ENCODE measurements at places on chromosomes 16 and 17. TPM values are rescaled to one million over a fixed set of nuclear protein-coding genes. Genes with fewer than 3 reads are reported as not detected.
A peak's percentile ranks its signal among the peaks of the same experiment; 100 is the strongest.

The POLR3E gene
- total RNA-seq = 111 TPM

- no peak overlapping the region for H3K4me3 ChIP-seq
- H3K27me3 ChIP-seq = peaks cover 15% of the 10 kb centered on the region
- no peaks in the 10 kb centered on the region for H3K36me3 ChIP-seq
- H3K27ac ChIP-seq = no peak overlapping the region
- DNase-seq = no peak
- peaks cover 8% of the 10 kb centered on the region for H3K4me1 ChIP-seq
Observed at GRCh38 chr17:850086-850850, 68.1 kb downstream of the MRM3 start.

DNA sequence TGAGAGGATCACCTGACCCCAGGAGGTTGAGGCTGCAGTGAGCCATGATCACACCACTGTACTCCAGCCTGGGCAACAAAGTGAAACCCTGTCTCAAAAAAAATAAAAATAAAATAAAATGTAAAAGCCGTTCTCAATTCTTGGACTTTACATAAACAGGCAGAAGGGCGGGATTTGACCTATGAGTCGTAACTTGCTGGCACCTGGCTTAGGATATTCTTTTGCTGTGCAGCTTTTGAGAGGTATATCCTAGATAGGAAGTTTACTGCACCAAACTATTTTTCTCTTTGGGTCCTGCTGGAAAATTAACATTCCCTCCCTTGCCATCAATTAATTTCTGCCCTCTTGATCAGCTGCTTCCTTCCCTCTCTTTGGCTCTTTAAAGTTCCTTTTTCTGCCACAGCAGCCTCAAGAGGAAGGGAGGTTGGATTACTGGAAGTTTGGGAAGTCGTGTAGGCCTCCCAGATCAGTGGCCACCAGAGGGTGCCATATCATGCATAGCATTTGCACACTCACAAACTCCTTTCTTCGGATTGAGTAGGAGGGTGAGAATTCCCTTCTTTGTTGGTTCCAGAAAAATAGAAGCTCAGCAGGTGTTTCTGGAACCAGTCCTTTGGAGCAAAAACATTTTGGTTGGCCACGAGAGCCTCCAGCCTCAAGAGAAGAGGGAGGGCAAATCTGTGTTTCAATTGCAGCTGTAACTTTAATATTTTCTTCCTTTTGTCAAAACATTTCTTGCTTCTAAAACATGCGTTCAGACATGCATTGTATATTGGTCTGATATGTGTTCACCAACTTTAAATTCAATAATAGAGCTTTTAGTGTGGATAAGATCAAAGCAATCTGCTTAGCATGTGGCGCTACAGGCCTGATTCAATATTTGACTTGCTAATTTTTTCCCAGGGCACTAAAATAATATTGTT is 147.3 kb downstream of the CCDC182 start:
- no peak for DNase-seq
- no peak overlapping the region for H3K4me3 ChIP-seq
- peak overlapping the region; percentile 18 for H3K27ac ChIP-seq
- H3K36me3 ChIP-seq = peaks cover 42% of the 10 kb centered on the region
- H3K27me3 ChIP-seq = no peaks in the 10 kb centered on the region
- peaks cover 53% of the 10 kb centered on the region for H3K4me1 ChIP-seq

DNA sequence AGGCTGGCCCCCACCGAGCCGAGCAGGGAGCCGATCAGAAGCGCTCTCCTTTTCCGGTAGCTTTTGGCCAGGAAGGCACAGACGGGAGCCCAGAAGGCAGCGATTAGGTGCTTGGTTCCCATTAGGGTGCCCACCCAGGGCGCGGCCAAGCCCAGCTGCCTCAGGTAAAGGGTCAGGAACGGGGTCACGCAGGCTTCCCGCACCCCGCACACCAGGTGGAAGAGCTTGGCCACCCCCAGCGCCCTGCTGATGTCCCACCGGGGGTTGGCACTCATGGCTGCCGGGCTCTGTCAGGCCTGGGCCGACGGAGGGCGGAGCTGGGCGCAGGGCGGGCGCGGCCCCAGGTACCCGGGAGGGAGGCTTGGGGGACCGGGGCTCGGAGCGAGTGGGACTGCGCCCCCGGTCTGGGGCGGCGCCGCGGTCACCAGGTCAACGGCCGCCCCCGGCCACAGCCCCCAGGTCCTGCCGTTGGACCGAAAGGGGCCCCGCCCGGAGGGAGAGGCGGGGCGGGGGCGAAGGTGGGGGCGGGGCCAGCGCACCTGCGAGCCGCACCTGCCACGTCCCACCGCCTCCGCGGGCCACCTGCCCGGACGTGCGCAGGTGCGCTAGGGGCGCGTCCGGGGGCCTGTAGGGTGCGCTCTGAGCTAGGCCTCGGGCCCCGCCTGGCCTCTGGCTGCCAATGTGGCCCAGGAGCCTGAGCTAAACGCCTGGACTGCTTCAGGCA is at the start of gene MFSD6L:
Gene MFSD6L (minus strand): TSS at position 520 of the 724 bp plus-strand sequence. CDS start 245 bp downstream, at position 275.
- DNase-seq = no peak
- peaks cover 6% of the 10 kb centered on the region for H3K27me3 ChIP-seq
- H3K4me3 ChIP-seq = no peak within 1 kb of the TSS
- peaks cover 2% of the 10 kb centered on the region for H3K36me3 ChIP-seq
- H3K4me1 ChIP-seq = no peaks in the 10 kb centered on the region
- no peak within 1 kb of the TSS for H3K27ac ChIP-seq

The OTOA gene
- total RNA-seq = 0.10 TPM

DNA sequence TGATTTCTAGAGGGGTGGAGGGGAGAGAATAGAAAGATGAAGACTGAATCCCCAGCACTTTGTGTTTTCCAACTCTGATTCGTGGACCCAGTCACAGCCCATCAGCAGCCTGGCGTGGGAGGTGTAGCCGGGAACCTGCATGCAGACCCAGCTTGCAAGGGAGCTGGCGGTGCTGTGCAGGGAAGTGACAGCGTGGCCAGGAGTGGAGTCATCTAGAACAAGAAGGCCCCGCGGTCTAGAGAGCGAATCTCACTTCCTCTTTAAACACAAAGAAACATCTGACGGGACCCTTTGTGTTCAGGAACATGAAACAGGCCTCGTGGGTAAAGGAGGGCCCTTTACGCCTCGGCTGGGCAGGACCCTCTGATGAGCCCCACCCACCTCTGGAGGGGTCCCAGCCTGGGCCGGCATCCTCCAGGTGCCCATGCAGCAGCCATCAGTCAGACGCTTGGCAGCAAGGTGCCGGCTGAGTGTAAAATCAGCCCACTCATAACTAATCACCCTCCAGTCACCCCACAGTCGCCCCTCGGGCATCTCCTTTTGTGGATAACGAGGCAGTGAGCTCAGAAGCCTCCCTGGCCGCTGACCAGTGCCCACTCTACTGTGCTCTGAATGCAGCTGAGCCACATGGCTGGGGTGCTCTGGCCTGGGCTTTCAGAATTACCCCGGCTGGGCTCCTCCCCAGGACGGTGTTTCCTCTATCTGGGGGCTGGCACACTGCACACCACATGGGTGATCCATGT is 4.4 kb downstream of the SNAI3 start:
- peaks cover 33% of the 10 kb centered on the region for H3K4me1 ChIP-seq
- peak; percentile 44 for DNase-seq
- peaks cover 5% of the 10 kb centered on the region for H3K36me3 ChIP-seq

- no peak for DNase-seq
- no peak overlapping the region for H3K27ac ChIP-seq
- no peak overlapping the region for H3K4me3 ChIP-seq
- H3K36me3 ChIP-seq = no peaks in the 10 kb centered on the region
Observed at GRCh38 chr17:33435721-33436301, 142.7 kb upstream of the ASIC2 start.

DNA sequence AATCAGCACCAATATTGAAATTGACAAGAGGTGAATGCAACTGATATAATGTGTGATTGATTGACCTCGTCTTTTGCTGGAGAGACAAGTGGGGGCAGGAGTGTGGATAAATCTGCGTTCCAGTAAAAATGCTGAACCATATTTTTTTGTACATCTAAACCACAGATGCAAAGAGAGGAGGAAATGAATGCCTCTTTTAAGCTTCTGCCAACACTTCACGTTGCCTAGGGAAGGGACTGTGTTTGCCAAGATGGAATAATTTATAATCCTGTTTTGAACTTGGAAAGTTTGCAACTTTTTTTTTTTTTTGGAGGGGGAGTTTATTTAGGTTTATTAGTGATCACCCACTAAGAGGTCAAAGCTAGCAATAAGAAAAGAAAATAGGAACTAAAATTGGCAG is 288.2 kb upstream of the EEF2KMT start:
- no peaks in the 10 kb centered on the region for H3K4me1 ChIP-seq
- H3K27me3 ChIP-seq = no peaks in the 10 kb centered on the region
- no peaks in the 10 kb centered on the region for H3K36me3 ChIP-seq
- H3K27ac ChIP-seq = no peak overlapping the region

The CCT6B gene
- total RNA-seq = 0.96 TPM

DNA sequence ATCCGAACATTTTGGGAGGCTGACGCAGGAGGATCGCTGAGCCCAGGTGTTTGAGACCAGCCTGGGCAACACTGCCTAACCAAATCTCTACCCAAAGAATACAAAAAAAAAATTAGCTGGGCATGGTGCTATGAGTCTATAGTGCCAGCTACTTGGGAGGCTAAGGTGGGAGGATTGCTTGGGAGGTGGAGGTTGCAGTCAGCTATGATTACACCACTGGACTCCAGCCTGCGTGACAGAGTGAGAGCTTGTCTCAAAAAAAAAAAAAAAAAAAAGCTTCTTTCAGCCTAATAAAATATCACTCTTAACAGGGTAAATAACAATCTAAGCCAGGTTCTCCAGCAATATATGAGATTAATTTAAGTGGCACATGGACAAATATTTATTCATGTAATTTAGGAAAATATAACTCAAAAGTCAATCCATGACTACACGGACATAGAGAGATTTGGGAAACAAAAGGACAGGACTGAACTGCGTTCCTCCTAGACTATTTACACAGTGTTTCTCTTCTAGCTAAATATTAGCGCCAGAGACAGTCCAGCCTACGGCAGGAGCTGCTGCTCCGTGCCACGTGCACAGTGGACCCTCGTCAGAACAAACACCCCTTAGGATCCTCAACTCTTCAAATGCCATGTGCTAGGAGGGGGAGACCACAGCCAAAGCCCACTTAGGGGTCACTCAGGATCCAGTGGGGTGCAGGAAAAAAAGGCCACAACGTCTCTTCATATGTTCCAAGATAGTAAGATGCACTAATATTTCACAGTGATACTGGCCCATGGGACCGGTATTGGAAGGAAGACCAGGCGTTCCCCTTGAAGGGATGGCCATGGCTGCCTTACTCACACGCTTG is 8.7 kb downstream of the USP36 start:
- no peak for DNase-seq
- H3K27me3 ChIP-seq = no peaks in the 10 kb centered on the region
- no peak overlapping the region for H3K4me3 ChIP-seq
- no peak overlapping the region for H3K27ac ChIP-seq

DNA sequence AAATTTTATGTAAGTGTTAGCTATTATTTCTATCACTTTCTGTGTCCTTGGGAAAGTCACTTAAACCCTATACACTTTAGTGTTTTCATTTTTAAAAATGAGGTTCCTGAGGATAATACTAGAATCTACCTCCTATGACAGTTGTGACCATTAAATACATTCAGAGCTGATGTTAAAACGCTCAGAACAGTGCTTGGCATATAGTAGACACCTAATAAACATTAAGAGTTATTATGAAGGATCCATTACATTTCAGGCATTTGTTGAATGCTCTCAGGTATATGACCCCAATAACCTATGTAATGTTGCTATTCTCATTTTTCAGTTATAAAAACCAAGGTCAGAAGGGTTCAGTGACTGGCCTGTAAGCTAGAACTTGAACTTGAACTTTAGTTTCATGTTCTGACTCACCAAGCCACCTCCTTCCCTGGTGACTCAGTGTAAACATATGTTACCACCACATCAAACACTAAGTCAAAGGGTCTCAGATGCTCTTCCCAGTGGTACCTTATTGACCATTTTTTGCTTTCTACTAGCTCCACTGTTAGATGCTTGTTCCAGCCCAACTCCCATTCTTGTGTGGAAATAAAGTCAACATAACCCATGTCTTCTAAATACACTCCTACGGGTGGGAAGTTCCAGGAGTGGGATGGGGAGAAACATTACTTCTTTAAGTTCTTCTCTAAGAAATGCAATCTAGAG is 47.6 kb downstream of the HSD17B2 start:
- H3K4me1 ChIP-seq = peaks cover 9% of the 10 kb centered on the region
- H3K27me3 ChIP-seq = peaks cover 29% of the 10 kb centered on the region
- peaks cover 1% of the 10 kb centered on the region for H3K36me3 ChIP-seq
- DNase-seq = peak; percentile 1
- H3K27ac ChIP-seq = no peak overlapping the region

- no peak overlapping the region for H3K27ac ChIP-seq
- no peak for DNase-seq
Observed at GRCh38 chr17:72778169-72779151, 314.0 kb downstream of the SLC39A11 start.

The RNF40 gene
- total RNA-seq = 98.2 TPM

The ATPAF2 gene
- 37.8 TPM for total RNA-seq

GRCh38 chr16:57371494-57372371 is 557 bp upstream of the CX3CL1 start:
- DNase-seq = no peak
- no peak overlapping the region for H3K27ac ChIP-seq
- H3K4me3 ChIP-seq = no peak overlapping the region
- no peaks in the 10 kb centered on the region for H3K27me3 ChIP-seq
- H3K36me3 ChIP-seq = no peaks in the 10 kb centered on the region

DNA sequence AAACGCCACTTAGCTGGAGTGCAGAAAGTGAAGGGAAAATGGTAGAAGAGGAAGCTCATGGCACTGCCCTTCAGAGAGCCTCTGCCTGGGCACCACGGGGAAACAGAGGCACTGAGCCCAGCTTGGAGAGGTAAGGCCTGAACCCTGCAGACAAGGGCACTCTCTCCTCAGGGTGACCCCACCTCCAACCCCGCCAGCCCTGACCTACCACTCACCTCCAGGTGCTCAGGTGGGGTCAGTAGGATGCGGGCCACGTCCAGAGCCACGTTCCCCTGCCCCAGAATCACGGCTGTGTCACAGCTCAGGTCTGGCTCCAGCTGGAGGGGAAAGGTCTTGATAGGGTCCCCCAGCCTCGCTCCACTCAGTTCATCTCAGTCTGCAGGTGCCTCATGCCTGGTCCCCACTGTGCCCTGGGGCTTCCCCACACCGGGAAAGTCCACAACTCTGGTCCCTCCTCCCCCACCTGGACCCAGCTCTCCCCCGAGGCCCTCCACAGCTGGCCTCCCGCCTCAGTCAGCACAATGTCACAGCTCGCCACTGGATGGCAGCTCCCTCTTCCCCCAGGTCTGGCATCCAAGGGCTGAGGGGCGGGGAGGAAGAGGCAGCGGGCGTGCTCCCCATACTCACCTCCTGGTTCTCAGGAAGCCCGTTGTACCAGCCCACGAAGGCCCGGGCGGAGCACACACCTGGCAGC is 6.0 kb upstream of the GRIN2C start:
- peaks cover 8% of the 10 kb centered on the region for H3K4me1 ChIP-seq
- DNase-seq = no peak
- H3K27ac ChIP-seq = no peak overlapping the region
- H3K27me3 ChIP-seq = peaks cover 13% of the 10 kb centered on the region
- peaks cover 17% of the 10 kb centered on the region for H3K36me3 ChIP-seq
- no peak overlapping the region for H3K4me3 ChIP-seq

- no peak overlapping the region for H3K4me3 ChIP-seq
- peaks cover 1% of the 10 kb centered on the region for H3K36me3 ChIP-seq
- H3K27me3 ChIP-seq = peaks cover 2% of the 10 kb centered on the region
- no peak for DNase-seq
Observed at GRCh38 chr16:67024384-67025209, 4.4 kb upstream of the CBFB start.

GRCh38 chr17:69535016-69535570 is 120.6 kb downstream of the MAP2K6 start:
- no peaks in the 10 kb centered on the region for H3K27me3 ChIP-seq
- H3K27ac ChIP-seq = no peak overlapping the region
- H3K4me3 ChIP-seq = no peak overlapping the region
- no peaks in the 10 kb centered on the region for H3K36me3 ChIP-seq

The KRT27 gene
- not detected for total RNA-seq

- H3K27ac ChIP-seq = no peak overlapping the region
- no peaks in the 10 kb centered on the region for H3K36me3 ChIP-seq
- H3K27me3 ChIP-seq = peaks cover 1% of the 10 kb centered on the region
- no peak overlapping the region for H3K4me3 ChIP-seq
Observed at GRCh38 chr16:78729687-78730086, 630.2 kb downstream of the WWOX start.
